ENCODE measurements at places on chromosomes 13 and 19. TPM values are rescaled to one million over a fixed set of nuclear protein-coding genes. Genes with fewer than 3 reads are reported as not detected.

DNA sequence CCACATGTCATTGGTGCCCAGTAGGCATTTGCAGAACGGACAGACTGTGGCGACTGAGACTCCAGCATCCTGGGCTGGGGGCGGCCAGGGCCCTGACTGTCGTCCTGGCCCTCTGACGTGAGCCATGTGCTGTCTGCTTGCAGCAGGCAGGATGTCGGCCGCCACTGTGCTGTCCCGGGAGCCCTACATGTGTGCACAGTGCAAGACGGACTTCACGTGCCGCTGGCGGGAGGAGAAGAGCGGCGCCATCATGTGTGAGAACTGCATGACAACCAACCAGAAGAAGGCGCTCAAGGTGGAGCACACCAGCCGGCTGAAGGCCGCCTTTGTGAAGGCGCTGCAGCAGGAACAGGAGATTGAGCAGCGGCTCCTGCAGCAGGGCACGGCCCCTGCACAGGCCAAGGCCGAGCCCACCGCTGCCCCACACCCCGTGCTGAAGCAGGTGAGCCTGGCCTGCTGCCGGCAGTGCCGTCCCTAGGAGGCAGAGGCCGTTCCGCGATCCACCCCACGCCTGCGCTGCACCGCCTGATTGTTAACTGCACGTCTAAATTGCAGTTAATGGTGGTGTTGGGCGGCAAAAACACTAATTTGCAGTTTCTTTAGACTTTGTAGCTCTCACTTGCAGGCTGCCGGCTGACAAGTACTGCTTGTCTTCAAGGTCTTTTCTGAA lies 14.2 kb downstream of the TSSK6 start:
- H3K36me3 ChIP-seq: peaks cover 25% of the 10 kb centered on the region
- H3K4me1 ChIP-seq: no peaks in the 10 kb centered on the region
- H3K4me3 ChIP-seq: no peak overlapping the region
- DNase-seq: no peak
- no peak overlapping the region for H3K27ac ChIP-seq
- no peaks in the 10 kb centered on the region for H3K27me3 ChIP-seq

DNA sequence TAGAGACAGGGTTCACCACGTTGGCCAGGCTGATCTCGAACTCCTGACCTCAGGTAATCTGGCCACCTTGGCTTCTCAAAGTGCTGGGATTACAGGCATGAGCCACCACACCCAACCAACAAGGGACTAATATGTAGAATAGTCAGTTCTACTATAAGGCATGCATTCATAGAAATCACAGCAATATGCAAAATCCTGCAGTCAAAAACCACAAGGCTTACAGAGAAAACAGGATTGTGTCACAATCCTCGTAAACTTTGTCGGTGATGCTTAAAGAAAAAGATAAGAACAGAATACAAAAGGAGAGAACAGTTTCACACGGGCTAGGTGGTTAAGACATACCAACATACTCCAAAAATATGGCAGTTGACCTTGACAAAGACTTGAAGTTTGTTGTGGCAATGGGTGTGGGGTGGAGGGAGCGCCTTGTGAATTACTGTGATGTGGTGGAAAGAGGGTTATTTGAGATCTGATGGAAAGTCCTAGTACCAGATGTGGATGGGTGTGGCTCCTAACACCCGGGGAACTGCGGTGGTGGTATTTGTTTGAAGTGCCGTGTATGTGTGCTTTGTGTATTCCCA lies 12.4 kb downstream of the NOSIP start:
- H3K36me3 ChIP-seq: no peaks in the 10 kb centered on the region
- DNase-seq: no peak
- H3K27ac ChIP-seq: no peak overlapping the region
- no peaks in the 10 kb centered on the region for H3K27me3 ChIP-seq
- no peak overlapping the region for H3K4me3 ChIP-seq

- H3K36me3 ChIP-seq: no peaks in the 10 kb centered on the region
- DNase-seq: no peak
- H3K27me3 ChIP-seq: no peaks in the 10 kb centered on the region
- H3K27ac ChIP-seq: no peak overlapping the region
- peaks cover 14% of the 10 kb centered on the region for H3K4me1 ChIP-seq
These were observed 70.6 kb upstream of the SERP2 start for GRCh38 chr13:44302940-44303575.

DNA sequence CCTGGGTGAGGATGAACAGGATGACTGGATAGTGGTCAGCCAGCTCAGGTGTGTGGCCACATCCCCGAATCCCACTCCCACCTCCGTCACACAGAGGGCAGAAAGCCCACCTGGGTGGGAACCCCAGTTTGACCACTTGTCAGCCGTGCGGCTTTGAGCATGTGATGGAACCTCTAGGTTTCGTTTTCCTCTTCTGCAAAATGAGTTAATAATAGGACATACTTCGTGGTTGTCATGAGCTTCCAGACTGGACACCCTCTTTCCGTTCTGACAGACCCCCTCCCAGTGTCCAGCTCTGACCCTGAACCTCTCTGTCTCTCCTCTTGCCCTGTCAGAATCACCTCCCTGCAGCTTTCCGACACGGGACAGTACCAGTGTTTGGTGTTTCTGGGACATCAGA lies 1.8 kb downstream of the AXL start:
- H3K4me1 ChIP-seq: peaks cover 21% of the 10 kb centered on the region
- no peak overlapping the region for H3K4me3 ChIP-seq
- H3K36me3 ChIP-seq: no peaks in the 10 kb centered on the region
- no peak for DNase-seq
- no peak overlapping the region for H3K27ac ChIP-seq

DNA sequence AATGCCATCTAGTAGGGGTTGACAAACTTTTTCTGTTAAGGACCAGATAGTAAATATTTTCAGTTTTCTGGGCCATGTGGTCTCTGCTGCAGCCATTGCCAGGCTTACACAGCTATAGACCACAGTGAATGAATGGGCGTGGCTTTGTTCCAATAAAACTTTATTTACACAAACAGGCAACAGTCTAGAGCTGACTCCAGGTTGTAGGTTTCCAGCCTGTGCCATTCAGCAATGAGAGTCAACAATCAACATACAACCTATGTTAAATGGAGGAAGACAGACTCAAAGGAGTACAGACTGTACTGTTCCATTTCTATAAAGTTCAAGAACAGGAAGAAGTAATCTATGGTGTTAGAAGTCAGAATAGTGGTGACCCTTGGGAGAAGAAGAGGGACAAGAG lies 15.2 kb upstream of the IZUMO2 start:
- H3K27me3 ChIP-seq: no peaks in the 10 kb centered on the region
- no peaks in the 10 kb centered on the region for H3K36me3 ChIP-seq
- H3K4me1 ChIP-seq: no peaks in the 10 kb centered on the region
- no peak for DNase-seq
- H3K4me3 ChIP-seq: no peak overlapping the region
- H3K27ac ChIP-seq: no peak overlapping the region

DNA sequence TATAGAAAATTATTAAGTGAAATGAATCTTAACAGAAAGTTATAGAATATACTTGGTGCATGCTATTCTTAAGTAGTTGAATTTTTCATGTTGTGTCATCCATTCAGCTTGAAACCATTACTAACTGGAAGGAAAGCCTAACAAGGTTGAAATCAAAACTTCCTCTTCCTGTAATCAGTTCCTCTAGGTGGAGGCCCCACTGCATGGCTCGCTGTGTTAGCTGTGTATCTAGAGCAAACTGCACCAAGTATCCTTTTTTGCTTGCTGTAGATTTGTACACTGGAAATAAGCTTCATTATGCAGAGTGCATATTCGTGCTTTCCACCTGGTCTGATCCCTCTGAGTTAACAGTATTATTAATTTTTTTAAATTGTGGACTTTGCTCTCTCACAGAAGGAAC lies 1146.1 kb downstream of the EFNB2 start:
- no peak for DNase-seq
- no peaks in the 10 kb centered on the region for H3K36me3 ChIP-seq
- H3K4me1 ChIP-seq: no peaks in the 10 kb centered on the region
- no peaks in the 10 kb centered on the region for H3K27me3 ChIP-seq

GRCh38 chr13:59671881-59672280 lies 491.8 kb downstream of the DIAPH3 start:
- no peak overlapping the region for H3K4me3 ChIP-seq
- H3K27me3 ChIP-seq: no peaks in the 10 kb centered on the region
- no peaks in the 10 kb centered on the region for H3K36me3 ChIP-seq
- H3K27ac ChIP-seq: no peak overlapping the region
- peaks cover 11% of the 10 kb centered on the region for H3K4me1 ChIP-seq

DNA sequence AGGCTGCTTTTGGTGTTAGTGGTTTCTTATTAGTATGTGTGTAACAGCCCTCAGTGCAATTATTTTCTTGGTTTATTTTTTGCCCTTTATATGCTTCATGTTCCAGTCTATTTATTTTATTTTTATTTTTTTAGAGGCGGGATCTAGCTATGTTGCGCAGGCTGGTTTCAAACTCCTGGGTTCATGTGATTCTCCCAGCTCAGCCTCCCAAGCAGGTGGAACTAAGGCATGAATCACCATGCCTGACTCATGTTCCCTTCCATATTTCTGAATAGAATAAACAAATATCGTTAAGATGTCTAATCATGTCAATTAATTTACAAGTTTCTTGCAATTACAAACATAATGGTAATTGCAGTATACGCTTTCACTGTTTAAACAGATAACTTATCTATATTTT lies 11.7 kb downstream of the SKA3 start:
- H3K4me3 ChIP-seq: no peak overlapping the region
- peaks cover 33% of the 10 kb centered on the region for H3K36me3 ChIP-seq
- no peaks in the 10 kb centered on the region for H3K27me3 ChIP-seq
- no peaks in the 10 kb centered on the region for H3K4me1 ChIP-seq
- no peak overlapping the region for H3K27ac ChIP-seq

- no peaks in the 10 kb centered on the region for H3K27me3 ChIP-seq
- 0 out of 2 replicates have a peak, but pooled peaks cover 4% of the 10 kb centered on the region for H3K36me3 ChIP-seq
- no peak overlapping the region for H3K4me3 ChIP-seq
- no peaks in the 10 kb centered on the region for H3K4me1 ChIP-seq
These were observed 26.9 kb downstream of the TMED1 start for GRCh38 chr19:10808937-10809649.

Gene TTC9B
- not detected for total RNA-seq

Gene ZNF543
- 9.0 TPM for total RNA-seq

Measured in H1 (cell line).